ENCODE measurements at places on chromosomes 7 and 10.
A peak's percentile ranks its signal among the peaks of the same experiment; 100 is the strongest.

GRCh38 chr10:131618587-131619267 is 282.1 kb upstream of the PPP2R2D start:
- DNase-seq = no peak

- DNase-seq = no peak
These were observed 194.8 kb downstream of the MAD1L1 start for GRCh38 chr7:2037808-2038522.

GRCh38 chr7:84177758-84178412 is 16.7 kb downstream of the SEMA3A start:
- DNase-seq = no peak

DNA sequence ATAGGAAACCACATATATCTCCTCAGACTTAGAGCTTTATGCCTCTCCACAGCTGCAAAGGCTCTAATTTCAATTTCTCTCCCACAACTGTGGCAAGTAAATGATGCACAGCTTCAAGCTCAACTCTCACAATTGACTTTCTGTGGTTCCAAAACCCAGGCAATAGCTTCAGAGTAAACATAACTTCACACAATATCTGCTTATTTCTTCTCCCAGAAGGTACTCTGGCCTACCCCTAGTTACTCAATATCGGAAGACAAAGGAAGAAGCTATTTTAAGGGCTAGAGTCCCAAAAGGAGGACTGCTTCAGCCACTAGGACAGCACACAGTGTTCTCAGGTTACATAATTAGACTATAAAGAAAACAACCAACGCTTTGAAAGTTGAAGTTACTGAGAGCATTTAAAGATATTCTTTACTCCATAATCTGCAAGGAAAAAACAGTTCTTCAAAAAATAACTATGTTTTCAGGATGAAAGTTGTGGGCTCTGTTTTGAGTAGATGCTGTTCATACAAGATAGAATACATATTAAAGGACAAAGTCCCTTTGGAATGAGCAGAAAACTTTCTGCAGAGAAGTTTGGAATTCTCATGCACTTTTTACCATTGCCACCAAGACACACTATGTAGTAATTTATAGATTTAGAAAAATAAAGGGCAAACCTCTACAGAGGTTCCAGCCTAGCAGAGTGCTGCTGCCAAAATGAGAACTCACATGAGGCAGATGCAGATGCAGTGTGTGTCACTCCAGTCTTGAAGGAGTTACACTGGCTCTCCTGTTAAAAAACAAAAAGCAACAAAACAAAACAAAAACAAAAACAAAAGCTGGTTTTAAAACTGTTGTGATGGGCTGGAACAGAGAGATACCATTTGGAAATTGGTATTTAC is 81.8 kb downstream of the NT5C2 start:
- DNase-seq = peak; percentile 24

DNA sequence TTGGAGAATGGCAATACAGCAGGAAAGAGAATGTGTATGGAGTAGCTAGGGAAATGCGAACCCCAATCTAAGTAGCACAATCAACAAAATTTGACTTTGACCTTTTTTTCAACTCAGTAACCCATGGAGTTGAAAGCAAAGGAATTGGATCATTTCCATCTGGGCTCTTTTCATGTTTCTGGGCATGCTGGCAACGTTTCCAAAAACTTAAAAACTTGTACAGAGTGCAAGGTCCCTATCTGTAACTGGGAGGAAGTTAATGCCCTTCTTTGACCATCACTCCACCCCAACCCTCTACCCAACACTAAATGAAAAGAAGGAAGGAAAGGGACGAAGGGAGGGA is 1.3 kb upstream of the HIBADH start:
- no peak for DNase-seq

DNA sequence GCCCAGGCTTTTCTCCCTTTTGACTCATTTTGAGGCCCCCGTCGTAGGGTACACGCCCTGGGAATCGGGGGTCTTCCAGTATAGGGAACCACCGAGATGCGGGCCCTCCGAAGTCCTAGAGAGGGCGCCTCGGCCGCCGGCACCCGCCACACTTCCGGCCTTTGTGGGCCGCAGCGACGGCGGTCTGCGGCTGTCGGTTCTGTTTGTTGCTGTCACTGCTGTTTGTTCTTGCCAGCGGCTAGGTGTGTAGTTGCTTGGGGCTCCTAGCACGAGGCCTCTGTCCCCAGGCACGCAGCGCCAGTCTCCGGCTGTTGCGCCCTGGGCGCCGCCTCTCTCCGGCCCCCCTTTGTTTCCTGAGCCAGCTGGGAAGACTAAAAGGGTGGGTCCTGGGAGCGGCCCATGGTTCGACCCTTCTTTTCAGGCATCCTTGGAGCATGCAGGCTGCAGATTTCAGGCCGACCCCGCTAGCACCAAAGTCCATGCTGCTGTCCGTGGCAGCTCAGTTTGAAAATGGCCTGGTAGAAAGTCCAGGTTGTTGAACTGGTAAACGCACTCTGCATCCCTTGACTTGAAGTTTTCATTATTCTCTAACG is 17.8 kb upstream of the ZKSCAN1 start:
- DNase-seq = peak; percentile 90

DNA sequence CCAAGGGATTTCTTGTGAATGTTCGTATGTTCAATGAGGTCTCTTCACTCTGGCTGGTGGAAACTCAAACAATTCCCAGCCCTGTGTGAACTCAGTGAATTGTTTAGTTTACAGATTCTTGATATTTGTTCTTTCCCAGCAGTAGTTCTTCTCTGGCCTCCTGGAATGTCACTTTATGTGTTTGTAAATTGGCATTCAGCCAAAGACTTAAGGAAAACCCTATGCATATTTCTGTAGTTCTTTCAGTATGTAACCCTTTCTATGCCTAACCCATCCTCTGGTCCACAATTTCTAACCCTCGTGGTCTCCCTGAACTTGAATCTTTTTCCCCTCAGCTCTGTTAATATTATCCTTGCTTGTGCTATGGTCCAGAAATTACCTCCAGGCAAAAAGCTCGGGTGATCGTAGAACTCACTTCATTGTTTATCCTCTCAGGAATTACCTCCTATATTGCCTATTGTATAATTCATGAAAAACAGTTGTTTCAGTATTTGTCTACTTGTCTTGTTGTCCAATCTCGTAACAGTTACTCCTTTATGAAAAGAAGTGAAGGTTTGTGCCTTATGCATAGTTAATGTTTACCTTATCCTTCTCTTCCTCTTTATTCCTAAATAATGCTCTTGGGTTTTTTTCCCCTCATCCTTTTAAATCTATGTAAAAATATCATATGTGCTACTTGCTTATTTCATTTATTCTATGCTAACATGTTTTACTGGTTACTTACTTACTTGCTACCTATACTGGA is 23.7 kb upstream of the AGR3 start:
- DNase-seq = no peak

GRCh38 chr7:45157653-45158401 is at the start of gene RAMP3:
Gene RAMP3 (plus strand): TSS chr7:45157791. CDS start chr7:45157829, 38 bp downstream.
- no peak for DNase-seq

GRCh38 chr10:101616415-101617101 is 28.4 kb downstream of the DPCD start:
- DNase-seq = no peak

GRCh38 chr10:34835908-34836508 is 20.9 kb upstream of the PARD3 start:
- peak; percentile 31 for DNase-seq

GRCh38 chr7:138258197-138258559 is 181.9 kb downstream of the AKR1D1 start:
- DNase-seq = no peak

- no peak for DNase-seq
These were observed 138.1 kb downstream of the NOC3L start for GRCh38 chr10:94224656-94225055.

- DNase-seq = no peak
These were observed 2.1 kb upstream of the MSMB start for GRCh38 chr10:46048152-46048551.

DNA sequence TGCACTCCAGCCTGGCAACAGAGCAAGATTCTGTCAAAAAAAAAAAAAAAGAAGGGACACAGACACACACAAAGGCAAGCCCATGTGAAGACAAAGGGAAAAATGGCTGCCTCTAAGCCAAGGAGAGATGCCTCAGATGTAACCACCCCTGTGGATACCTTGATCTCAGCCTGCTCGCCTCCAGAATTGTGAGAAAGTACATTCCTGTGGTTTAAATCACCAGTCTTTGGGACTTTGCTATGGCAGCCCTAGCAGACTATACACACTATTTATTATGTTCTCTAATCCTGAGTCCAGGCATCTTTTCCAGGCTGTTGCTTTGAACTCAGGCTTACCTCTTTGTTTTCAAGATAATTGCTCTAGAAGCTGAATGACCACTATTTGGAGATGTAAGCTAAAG is 494.3 kb downstream of the GALNT17 start:
- no peak for DNase-seq

- DNase-seq = peak; percentile 17
These were observed 39.7 kb upstream of the ENO4 start for GRCh38 chr10:116809483-116810119.

DNA sequence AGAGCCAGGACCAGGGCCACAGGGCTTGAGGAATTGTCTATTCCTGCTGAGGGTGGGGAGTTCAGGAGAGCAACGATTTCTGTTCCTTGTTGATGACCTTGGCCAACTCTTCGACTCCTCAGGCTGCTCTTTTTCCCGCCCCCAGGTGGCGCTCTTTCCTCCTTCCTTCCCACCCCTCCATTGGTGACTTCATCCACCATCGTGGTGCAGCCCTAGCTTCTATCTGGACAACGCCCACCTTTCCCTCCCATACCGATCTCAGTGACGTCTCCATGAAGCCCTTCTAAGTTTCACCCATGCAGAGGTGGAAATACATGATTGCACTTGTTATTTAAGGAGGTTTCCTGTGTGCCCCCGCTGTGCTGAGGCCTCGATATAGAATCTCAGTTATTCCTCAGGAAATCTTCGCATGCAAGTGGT is 22.1 kb upstream of the CARD11 start:
- DNase-seq = peak; percentile 14

GRCh38 chr7:33806298-33807154 is 98.8 kb upstream of the BMPER start:
- no peak for DNase-seq

DNA sequence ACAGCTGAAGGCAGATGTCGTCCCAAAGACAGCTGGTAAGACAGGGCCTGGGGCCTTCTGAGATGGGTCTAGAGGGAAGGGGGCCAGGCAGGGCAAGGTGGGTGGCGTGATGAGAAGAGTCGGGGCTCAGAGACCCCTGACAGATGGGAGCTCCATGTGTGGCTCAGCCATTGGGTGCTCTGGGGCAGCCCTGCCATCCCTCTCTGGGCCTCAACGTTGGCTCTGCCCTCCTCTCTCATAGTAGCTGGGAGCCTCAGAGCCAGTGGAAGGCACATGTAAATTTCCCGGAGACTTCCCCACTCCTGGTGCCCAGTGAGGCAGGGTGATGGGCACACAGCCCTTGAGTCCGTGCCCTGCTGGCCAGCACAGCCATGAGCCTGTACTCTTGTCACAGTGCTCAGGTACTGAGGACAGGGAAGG is 1.8 kb downstream of the PPIF start:
- DNase-seq = no peak

DNA sequence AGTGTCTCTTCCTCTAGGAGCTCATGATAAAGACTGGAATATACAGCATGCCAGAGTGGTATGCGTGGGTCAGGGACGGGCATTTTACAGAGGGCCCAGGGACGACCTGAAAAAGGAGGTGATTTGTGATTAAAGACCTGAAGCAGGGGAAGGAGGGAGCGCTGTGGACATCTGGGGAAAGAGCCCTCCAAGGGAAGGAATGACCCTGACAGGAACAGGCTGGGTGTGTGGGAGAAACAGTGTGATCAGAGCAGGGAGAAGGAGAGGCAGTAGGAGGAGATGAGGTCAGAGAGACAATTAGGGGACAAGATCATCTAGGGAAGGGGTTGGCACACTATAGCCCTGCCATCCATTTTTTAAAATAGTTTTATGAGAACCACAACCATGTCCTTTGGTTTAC is 3.4 kb upstream of the RASSF4 start:
- DNase-seq = no peak

Data from right kidney (tissue), 9 donors.